Stimulated activated CD8-positive, alpha-beta memory T cell treated with anti-CD3 and anti-CD28 coated beads, Interleukin-7, amount 100 ng/mL, for 1 hour (primary cell): ENCODE measurements at places on chromosomes 3 and 15.

DNA sequence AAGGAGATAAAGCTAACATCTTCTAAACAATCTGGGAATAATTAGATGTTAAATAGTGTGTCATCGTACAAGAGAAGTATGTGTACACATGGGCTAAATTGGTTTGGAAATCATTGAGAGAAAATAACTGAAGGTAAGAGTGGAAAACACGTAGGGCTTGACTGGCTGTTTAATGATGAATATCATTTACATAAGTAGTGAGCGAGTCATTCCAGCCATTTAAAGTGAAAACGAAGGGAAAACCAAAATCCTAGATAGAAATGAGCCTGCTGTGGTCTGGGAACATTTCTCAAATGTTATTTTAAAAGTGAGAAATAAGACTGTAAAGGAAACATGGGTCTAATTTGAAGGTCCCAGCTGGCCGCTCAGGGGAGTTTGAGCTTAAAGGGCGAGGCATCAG lies 41.9 kb upstream of the KCNMB2 start:
- DNase-seq = no peak

GRCh38 chr3:111589303-111590142 lies 5.6 kb downstream of the ZBED2 start:
- no peak for DNase-seq

GRCh38 chr3:48125013-48125705 lies 63.1 kb downstream of the CDC25A start:
- no peak for DNase-seq

DNA sequence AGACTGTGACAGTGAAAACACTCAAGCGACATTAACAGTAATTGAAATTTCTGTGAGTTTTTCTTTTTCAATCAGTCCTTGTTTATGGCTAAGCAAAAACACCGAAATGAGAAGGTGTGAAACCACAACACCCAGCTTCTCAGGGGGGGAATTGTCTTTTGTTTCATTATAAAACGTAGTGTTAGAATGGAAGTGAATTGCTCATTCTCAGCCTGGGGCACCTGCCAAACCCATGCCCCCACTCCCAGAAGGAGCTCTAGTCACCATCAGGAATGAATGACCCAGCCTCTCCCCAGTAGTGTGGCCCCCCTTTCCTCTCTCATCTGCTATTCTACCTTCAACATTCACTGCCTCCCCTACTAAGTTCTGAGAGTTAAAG lies 185.8 kb upstream of the CFAP20DC start:
- DNase-seq = no peak

GRCh38 chr3:153084431-153084830 lies 77.6 kb upstream of the RAP2B start:
- DNase-seq = no peak

DNA sequence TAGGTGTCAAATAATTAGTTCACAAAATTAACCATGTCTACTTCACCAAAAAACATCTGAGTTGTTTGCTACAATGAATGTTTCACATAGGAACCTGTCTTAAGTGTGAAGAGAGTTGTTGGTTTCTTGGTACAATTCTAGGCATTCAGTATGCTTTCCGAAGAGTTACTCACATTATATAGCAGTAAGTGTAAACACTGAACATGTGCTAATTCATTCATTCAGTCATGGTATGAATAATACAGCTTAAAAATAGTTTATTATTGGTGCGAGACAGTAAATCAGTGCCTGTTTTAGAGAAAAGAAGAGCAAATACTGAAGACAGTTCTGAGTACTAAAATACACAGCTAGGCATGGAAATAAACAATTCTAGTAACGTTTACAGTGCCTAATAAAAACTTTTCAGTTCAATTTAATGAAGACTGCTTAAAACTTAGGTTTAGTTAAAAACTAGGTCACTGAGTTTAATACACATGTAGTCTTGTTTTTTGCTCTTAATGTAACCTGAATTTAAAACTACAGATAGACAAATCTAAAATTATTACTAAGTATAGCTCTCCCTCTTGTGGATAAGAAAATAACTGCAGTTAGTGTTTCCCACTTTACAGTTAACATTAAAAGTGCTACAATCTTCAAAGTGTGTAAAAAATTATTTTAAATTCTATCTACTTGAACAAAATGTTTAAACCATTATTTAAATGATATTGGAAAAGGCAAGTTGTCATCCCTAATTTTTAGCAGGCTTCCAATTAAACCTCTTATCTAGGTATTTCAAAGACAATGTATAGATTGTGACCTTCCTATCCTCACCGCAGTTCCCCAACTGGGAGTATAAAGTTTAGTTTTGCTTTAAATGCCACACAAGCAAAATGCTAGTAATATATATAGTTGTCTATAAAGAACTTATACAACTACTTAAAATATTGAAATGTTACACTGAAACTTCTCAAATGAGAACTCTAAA lies 20.1 kb upstream of the ZCWPW2 start:
- no peak for DNase-seq

GRCh38 chr3:38029400-38030125 lies at the start of gene PLCD1:
PLCD1 (minus strand) TSS chr3:38029642; CDS start chr3:38029539, 103 bp downstream.
- no peak for DNase-seq

GRCh38 chr3:31973837-31974236 lies 7.2 kb downstream of the OSBPL10 start:
- DNase-seq = no peak

DNA sequence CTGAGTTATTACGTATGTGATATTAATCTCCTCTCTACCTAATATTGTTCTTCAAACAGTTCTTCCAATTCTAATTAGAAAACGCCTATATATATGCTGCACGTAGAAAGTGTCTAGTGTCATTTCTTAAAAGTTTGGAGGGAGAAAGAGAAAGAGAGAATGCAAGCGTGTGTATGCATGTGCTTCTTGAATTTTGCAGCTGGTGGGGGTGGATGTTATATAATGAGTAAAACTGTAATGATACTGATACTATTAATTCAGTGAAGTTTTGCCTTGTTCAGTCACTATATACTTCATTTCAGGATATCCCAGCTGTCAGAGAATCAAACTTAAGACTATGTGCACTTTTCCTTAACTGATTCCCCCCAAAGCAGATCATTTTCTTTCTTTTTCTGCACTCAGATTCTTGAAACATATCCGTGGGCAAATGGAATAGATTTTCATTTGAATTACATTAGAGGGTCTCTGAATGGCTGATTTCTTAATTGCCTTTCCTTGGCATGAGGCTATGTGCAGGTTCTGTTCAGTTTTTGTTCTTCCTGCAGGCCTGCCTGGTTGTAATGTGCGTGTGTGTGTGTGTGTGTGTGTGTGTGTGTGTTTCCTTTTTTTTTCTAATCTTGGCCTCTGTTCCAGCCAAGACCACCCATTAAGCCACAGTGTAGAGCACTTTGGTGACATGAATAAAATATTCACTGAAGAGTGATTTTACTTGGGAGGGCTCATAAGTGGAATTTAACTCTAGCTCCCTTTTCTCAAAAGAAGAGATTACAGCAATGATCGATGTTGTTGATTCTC lies 617.5 kb downstream of the RBMS3 start:
- DNase-seq = no peak

GRCh38 chr3:172270557-172271166 lies 177.6 kb downstream of the GHSR start:
- DNase-seq = no peak

DNA sequence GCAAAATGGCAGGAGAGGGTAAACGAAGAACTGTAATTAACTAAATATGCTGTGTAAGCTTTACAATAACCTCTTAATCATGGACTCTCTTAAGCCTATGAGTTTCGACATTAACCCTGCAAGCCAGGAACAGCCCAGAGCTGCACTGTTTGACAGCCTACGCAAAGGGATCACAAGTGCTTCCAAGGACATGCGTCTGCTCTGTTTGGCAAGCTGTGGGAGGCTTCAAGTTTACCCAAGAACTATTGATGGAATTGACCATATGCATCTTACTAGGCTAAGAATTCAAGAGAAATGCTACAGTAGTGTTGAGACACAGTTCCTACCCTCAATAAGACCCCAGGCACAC lies 66.0 kb downstream of the PDZRN3 start:
- no peak for DNase-seq

- DNase-seq = no peak
Observed at GRCh38 chr3:39106851-39107387, 508 bp downstream of the GORASP1 start.

DNA sequence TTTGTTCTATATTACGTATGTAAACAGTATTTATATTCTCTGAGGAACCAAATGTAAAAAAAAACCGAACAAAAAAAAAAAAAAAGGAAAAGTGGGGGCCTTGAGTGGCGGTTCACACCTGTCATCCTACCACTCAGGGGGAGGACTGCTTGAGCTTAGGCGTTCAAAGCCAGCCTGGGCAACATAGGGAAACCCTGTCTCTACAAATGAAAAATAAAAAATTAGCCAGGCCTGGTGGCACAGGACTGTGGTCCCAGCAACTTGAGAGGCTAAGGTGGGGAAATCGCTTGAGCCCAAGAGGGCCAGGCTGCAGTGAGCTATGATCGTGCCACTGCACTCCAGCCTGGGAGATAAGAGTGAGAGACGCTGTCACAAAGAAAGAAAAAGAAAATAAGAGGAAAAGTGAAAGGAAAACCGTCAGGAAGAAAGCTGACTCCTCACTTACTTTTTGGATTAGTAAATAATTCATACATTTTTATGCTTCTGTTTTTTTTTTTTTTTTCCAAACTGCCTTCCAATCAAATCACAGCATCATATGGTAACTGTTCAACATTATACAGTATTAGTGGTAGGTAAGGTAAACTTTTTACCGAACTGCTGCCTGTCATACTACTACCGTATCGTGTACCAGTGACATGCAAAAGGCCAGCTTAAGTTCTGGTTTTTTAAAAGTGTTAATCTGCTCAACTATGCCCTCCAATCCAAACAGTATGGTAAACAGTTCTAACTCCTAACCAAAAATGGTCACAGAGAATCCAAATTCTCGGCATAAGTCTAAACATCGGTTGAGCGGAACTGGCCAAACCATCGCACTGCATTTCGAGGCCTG lies 1.2 kb downstream of the PHC3 start:
- no peak for DNase-seq

DNA sequence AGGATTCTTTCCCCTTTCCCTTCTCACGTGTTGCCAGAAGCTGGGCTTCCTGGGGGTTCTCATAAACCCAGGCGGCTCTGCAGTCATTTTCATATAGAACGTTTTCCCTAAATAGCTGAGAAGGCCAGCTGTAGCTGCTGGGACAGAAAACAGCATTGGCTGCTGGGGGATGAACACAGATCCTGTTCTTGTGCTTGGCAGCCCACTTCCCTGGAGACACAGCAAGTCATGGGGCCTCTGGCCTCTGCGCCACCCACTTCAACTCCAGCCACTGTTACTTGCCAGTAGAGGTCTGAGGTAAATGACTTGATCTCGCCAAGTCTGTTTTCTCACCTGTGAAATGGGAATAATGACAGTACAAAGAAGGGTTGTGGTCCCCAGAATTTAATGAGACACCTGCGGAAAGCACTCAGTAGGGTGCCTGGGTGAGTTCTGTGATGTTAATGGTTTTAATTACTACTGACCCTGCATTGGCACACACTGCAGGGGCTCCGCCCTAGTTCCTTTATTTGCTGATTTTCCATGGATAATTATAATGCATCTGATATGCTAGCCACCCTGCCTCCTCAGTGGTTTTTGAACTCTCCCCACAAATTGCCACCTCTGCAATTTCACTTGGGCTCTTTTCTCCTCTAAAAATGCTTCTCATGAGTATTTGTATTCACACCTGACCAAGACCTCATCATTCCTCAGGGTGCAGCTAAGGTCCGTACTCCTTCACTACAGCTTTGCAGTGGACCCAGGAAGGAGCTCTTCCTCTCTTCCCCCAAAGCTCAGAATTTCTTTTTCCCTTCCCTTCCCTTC lies 274.7 kb downstream of the RPLP1 start:
- no peak for DNase-seq

DNA sequence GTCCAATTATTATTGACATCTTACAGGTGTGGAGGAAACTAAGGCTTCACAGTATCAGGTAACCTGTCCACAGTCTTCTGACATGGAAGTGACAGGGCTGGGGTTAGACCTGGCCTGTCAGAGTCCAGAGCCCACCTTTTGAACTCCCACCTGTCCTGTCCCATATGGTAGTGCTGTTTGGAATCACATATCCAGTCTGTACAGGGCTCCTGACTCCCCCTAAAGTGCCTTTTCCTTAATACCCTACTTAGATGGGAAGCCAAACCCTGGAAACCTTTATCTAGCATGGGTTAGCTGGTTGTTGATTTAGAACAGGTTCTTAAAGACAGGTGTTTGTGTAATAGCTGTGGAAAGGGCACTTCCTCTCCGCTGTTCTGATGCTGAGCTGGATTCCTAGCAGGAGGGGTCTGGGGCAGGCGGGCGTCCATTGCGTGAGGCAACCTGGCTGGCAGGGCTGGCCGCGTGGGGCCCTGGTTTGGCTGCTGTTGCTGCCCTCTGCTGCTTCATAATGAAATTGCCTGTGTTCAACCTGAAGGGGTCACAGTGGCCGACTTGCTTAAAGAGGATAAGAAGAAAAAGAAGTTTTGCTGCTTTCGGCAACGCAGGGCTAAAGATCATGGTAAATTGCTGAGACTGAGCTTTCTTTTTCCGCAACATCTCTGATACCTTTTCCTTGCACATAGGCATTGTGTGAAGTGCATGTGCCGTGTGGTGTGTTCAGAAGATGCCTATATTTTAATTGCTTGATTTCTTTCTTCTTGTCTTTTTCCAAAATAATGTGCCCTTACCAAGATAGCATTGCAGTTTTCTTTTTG lies 136.2 kb downstream of the CHDH start:
- peak; percentile 22 for DNase-seq

GRCh38 chr3:139248593-139249255 lies 95.1 kb upstream of the MRPS22 start:
- no peak for DNase-seq

DNA sequence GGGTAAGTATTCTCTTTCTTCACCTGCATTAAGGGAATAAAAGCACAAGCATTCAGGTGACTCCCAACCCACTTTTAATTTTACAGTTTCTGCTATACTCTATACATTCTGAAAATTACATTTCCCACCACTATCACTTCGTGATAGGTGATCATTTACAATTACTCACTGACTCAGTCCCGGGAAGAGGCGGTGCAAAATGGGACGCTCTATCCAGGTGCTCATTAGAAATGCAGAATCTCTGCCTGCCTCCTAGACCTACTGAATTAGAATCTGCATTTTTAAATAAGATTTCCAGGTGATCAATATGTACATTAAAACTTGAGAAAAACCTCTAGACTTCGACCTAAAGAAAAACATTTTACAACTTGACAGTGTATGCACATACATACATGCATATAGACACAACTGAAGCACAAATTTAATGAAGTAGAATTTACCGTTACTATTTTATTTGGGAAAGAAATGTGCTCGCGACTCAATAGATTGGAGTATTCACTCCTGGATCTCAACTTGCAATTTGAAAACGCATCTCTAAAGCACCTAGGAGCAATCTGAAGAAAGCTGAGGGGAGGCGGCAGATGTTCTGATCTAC lies 598 bp upstream of the TGFBR2 start:
- no peak for DNase-seq

GRCh38 chr15:79451361-79451999 lies 19.3 kb downstream of the MINAR1 start:
- no peak for DNase-seq

DNA sequence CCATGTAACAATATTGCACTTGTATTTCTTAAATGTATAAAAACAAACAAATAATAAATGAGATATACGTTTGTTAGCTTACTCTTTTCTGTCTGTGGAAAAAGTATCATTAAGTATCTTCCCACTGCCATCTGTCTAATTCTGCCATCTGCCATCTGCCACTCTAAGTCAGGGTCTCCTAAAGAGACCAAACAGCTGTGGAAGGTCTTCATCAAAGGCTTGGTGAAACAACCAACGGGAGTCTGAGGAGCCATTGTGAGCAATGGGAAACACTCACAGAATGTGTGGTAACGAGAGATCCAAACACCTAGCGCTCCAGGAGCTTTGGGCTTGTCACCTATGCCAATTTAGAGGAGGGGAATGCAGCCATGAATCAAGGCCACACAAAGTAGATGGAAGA lies 28.7 kb upstream of the PFN2 start:
- DNase-seq = no peak
